GM13976 (cell line): ENCODE measurements at places on chromosomes 5 and 9.

GRCh38 chr9:136295055-136295454 lies 8.8 kb downstream of the CCDC187 start:
- DNase-seq: no peak

DNA sequence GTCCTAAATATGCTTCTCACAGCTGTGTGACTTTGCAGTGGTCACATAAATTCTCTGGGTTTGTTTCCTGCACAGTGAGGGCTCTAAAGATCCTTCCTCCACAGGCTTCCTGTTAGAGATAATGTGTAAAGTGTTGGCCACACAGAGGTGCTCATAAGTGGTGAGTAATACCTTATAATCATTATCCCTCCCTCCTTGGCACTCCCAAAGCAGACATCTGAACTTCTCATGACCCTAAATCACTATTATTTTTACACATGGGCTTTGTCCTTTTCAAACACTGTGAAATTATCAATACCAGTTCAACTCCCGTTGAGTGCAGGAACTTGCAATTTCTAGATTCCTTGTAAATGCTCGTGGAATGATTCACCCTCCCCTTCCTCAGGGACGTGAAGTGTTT lies 100.2 kb downstream of the BRINP1 start:
- no peak for DNase-seq

- no peak for DNase-seq
These were observed 73.6 kb downstream of the TLR4 start for GRCh38 chr9:117777823-117778222.

GRCh38 chr5:78046006-78046405 lies 248.5 kb downstream of the AP3B1 start:
- no peak for DNase-seq

- DNase-seq: no peak
These were observed 462.7 kb upstream of the CD180 start for GRCh38 chr5:67659288-67659687.

GRCh38 chr9:21326526-21327139 lies 8.6 kb downstream of the KLHL9 start:
- peak; percentile 50 for DNase-seq

DNA sequence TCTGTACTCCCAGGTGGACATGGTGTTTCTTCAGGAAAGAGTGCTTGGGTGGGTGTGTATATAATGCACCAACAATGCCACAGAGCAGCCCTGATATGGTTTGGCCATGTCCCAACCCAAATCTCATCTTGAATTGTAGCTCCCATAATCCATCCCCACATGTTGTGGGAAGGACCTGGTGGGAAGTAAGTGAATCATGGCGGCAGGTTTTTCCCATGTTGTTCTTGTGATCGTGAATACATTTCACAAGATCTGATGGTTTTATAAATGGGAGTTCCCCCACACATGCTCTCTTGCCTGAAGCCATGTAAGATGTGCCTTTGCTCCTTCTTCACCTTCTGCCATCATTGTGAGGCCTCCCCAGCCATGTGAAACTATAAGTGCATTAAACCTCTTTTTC lies 158.5 kb downstream of the NR3C1 start:
- no peak for DNase-seq

DNA sequence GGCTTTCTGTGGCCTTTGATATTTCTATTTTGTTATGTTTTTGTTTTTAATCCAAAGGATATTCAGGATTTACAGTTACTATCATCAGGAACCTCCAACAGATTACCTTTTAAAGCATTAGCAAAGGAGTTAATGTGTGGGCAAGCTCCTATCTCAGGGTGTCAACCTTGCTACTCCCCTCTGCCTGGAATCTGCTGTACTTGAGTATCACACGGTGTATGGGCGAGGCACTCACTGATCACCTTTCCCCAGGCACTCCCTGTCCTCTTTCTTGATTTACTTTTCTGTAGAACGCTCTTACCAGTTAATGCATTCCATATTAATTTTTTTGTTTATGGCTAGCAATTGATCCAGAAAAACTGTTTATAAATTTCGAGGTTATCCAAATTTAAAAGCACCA lies 117.0 kb upstream of the GAS1 start:
- DNase-seq: no peak

DNA sequence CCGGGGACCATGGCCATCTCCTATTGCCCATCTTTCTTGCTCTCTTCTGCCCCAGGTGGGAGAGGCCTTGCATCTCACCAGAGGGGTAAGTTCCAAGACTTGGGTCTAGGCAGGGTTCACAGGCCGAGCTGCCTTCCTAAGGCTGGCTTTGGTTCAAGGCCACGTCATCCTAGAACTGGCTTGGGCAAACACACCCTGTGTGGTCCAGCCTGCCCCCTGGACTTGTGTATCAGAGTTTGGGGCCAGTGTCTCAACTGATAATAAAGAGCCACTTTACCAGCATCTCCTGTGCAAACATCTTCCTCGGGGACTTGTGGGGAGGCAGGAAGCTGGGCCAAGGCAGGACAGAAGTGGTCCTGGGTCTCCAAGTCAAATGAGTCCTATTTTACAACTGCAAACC lies 17.8 kb downstream of the BOD1 start:
- DNase-seq: no peak

- no peak for DNase-seq
These were observed 153.9 kb upstream of the IER5L start for GRCh38 chr9:129331772-129332500.

- DNase-seq: no peak
These were observed 151.8 kb upstream of the MSX2 start for GRCh38 chr5:174572591-174572990.

GRCh38 chr9:125446561-125447094 lies 185.0 kb downstream of the GAPVD1 start:
- DNase-seq: peak; percentile 82

GRCh38 chr9:104536756-104537155 lies at the start of gene OR13C3:
Gene OR13C3 (minus strand): TSS chr9:104536856. CDS start chr9:104536723, 133 bp downstream.
- no peak for DNase-seq

GRCh38 chr5:32190095-32190494 lies 16.0 kb upstream of the GOLPH3 start:
- DNase-seq: no peak

DNA sequence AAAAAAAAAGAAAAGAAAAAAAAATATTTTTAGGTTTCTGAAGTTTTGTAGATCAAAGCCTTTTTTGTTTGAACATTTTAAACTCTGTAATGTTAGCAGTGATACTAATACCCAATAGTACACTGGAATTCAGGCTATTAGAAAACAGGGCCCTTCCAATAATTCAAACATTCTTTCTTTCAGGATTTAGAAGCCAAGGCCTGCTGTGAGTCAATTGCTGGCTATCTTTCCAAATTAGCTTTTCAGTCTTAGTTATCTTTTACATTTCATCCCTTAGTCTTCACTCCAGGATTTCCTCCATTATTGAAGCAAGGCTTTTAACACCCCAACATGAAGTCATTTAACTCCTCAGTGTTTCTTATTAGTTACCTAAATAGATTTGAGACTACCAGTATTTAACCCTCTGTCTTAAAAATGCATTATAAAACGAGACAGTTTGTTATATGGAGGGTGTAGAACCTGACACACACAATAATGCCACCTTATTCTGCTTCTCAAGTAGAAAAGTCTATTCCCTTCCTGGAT lies 951.9 kb upstream of the DMAC1 start:
- no peak for DNase-seq

- peak; percentile 67 for DNase-seq
These were observed 1.2 kb downstream of the VCAN start for GRCh38 chr5:83472508-83473345.

DNA sequence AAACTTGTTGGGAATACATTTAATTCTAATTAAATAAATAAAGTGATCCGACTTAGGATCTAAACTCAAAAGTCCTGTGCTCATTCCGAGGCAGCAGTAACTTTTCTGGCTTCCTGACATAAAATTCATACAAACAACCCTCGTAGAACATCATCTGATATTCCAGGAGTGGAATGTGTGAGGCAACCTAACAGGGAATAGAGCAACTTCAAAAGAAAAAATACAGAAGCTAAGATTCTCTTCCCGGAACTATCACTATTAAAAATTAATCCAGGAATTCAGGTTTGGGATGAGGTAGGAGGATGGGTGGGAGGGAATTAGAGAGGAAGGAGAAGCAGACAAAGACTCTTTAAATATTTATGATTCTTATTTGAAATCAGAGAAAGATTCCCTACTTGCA lies 32.9 kb upstream of the TRIO start:
- DNase-seq: no peak

- peak; percentile 79 for DNase-seq
These were observed at the start of gene NME5 for GRCh38 chr5:138138949-138139780. Gene NME5 (minus strand): TSS chr5:138139428. CDS start chr5:138138780, 648 bp downstream.

DNA sequence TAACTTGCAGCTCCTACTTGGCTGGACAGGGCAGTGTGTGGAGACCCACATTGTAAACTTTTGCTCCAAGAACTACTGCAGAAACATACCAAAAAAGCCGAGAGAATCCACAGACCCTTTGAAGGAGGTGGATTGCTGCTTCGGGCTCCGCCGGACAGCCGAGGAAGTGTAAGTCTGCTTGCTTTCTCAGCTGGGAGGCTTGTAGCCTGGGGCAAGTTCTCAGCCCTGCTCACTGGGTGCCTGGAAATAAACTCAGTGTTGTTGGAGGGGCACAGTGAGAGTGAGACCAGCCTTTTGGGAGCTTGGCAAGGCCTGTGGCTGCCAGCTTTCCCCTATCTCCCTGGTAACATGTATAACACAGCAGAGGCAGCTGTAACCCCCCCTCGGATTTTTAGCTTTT lies 215.6 kb downstream of the SYK start:
- no peak for DNase-seq

DNA sequence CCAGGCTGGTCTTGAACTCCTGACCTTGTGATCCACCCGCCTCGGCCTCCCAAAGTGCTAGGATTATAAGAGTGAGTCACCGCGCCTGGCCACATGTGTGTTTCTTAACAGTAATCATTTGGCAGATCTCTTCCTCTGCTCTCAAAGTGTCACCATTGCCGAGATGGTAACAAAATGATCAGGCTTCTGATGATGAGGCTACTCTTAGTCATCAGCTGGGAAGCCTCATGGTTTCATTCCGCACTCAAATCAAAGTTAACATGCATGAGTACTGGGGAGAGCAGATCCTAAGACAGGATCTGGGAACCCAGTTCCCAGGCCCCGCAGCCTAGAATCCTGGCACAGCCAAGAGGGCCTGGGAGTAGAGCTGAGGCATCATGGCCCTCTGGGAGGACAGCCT lies 27.4 kb downstream of the BARHL1 start:
- DNase-seq: no peak

- DNase-seq: no peak
These were observed 1.1 kb downstream of the TESK1 start for GRCh38 chr9:35606138-35606504.
